NCI-H1105 treated with DMSO at 0.1 percent for 48 hours (cell line): ENCODE measurements at places on chromosomes 2 and 18.
A peak's percentile ranks its signal among the peaks of the same experiment; 100 is the strongest.

- no peak for DNase-seq
Measured at GRCh38 chr2:206396211-206396610, 47.1 kb upstream of the ADAM23 start.

GRCh38 chr2:16068552-16068940 lies 128.2 kb downstream of the MYCN start:
- no peak for DNase-seq

DNA sequence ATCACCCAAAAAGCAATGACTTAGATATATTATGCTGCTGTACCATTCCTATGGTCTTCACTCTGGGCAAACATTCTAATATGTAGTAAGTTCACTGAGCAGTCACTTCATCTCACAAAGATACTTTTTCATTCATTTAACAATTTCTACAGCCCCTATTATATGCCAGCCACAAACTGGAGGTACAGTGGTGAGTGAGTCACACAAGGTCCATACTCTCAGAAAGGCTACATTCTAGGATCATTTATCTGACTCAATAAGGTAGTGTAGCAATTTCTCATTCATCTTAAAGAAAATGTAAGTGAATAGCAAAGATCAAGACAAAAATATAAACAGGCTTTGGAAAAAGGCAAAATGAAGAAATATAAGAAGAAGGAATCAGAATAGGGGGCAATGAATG lies 40.5 kb downstream of the NHEJ1 start:
- DNase-seq = no peak

GRCh38 chr18:63198098-63198760 lies 121.3 kb downstream of the BCL2 start:
- no peak for DNase-seq

DNA sequence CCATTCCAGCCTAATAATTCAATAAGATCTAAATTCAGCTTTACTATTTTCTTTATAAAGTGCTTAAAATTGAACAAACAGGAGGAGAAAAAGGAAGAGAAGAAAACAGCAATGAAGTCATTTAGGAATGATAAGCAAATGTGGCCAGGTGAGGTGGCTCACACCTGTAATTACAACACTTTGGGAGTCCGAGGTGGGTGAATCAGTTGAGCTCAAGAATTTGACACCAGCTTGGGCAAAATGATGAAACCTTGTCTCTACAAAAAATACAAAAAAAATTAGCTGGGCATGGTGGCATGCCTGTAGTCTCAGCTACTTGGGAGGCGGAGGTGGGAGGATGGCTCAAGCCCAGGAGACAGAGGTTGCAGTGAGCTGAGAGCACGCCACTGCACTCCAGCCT lies 129.0 kb downstream of the CAMKMT start:
- DNase-seq = no peak

GRCh38 chr2:120683081-120683480 lies 52.6 kb upstream of the GLI2 start:
- DNase-seq = no peak

GRCh38 chr2:133906396-133906795 lies 338.1 kb upstream of the NCKAP5 start:
- no peak for DNase-seq

DNA sequence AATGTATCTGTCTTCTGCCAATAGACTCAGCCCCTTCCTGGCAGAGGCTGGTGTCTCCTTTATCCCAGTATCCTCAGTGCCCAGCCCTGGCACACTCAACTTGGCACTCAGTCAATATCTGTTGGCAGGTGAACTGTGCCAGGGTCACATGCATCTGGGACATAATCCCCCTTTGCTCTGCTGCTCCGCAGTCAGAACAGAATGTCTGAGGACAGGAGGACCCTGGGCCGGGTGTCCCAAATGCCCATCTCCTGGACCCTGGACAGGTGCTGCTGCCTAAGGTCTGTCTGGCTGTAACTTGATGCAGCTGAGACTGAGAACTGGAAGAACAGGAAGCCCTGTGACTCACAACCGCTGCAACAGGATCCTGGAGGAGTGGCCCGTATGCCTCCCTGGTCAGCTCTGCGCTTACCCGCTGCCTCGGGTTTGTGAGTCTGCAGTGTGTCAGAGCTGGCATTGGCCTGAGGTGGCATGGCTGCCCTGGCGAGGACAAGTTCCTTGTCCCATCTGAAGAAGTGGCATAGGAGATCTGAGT lies 11.4 kb downstream of the HK2 start:
- DNase-seq = peak; percentile 75

GRCh38 chr2:172928756-172929155 lies 146.9 kb upstream of the MAP3K20 start:
- no peak for DNase-seq

DNA sequence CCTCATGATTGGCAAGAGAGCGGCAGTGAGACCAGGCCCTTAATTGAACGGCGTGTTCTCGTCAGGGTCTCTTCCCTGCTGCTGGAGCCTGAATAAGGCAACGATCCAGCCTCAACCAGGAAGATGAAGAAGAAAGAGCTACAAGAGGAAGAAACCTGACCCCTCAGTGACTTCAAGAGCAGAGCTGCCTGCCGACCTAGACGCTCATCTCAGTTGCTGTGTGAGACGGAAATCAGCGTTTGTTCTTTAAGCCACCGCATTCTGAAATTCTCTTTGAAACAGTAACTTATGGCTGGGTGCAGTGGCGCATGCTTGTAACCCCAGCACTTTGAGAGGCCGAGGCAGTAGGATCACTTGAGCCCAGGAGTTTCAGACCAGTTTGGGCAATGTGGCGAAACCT lies 29.6 kb upstream of the KCNG3 start:
- no peak for DNase-seq

- DNase-seq = no peak
Measured at GRCh38 chr2:100645695-100646429, 83.1 kb downstream of the PDCL3 start.

DNA sequence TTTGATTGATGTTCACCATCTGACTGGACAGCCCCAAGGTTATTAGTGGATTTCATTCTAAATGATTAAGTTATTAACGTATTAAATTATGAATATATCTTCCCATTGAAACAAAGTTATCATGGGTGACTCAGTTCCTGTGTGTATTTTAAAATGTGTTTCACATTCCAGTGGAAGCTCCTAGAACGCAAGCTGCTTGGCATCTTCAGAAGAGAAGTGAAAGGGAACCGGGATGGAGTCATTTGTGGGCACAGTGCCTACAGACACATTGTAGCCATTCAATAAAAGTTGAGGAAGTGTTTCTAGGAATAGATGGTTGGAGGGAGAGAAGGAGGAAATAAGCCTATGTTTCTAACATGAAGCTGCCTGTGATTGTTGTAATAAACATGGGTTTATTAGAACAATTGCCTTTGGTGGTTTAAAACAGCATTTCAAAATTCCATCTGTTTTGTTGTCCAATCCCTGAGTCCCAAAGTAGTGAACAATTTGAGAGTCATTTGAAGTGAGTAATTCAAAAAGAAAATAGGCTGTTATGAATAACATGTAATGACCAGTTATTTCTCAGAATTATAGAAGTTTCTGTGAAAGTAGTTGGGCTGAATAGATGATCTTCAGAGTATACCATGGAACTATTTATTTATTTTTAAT lies 143.5 kb downstream of the PKP4 start:
- DNase-seq = no peak

GRCh38 chr2:193371200-193371599 lies 1176.5 kb upstream of the TMEFF2 start:
- no peak for DNase-seq

DNA sequence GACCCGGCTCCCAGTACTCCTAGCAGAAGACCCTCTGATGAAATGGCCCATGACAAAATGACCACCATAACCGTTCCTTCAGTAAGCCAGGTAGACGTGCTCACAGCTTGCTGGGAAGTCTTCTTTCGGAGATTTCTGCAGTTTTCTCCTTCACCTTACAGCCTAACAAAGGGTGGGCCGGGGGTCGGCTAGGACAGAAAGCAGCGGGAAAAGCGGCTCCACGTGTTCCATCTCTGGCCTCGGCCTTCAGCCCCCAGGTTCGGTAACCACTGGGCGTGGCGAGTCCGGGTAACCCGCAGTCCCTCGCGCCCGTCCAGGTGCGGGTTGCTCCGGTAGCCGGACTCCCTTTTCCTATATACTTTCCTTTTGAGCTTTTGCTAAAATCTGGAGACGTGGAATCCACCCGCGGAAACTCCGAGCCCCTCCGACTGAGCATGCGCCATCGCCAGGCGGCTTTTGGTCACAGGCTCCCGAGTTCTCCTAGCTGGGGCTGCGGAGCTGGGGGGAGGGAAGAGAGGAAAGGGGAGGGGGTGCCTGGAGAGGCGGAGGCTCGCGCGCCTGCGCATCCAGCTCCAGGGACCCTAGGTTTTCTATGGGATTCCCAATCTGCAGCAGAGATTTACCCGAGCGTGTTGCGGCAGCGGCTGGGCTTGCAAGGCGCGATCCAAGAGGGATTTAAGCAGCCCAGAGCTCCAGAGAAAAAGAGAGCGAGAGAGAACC lies at the start of gene VSNL1:
Gene VSNL1 (plus strand): TSS at position 604 of the 720 bp plus-strand sequence. CDS start 51,379 bp downstream, outside the sequence.
- DNase-seq = peak; percentile 89

GRCh38 chr2:238510911-238511613 lies 84.3 kb downstream of the ASB1 start:
- DNase-seq = no peak

DNA sequence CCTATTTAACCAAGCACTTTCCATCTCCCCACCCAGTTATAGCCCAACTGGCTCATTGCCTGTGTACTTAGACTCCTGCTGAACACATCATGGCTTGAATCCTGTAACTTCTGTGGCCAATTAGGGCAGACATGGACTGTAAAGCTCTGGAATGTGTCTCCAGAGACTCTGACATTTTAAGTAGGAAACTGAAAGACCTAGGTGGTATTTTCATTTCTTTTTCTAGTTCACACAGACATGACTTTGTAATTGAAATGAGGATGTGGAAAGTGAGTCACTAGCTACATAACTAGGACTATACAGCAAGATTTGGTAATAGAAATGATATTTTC lies 12.2 kb downstream of the DOK1 start:
- DNase-seq = no peak
